Activated naive CD4-positive, alpha-beta T cell treated with anti-CD3 and anti-CD28 coated beads, Interleukin-2, amount 10 ng/mL, durations not matched to agents 5 hours and 36 hours (primary cell): ENCODE measurements at places on chromosomes 7 and 10. TPM values are rescaled to one million over a fixed set of nuclear protein-coding genes. Genes with fewer than 3 reads are reported as not detected.

CCDC186 gene
- total RNA-seq: 21.2 TPM

VGF gene
- total RNA-seq: 0.25 TPM

DKK1 gene
- not detected for total RNA-seq

GRM3 gene
- not detected for total RNA-seq

OPALIN gene
- not detected for total RNA-seq
